ENCODE measurements at places on chromosomes 6 and 20. TPM values are rescaled to one million over a fixed set of nuclear protein-coding genes. Genes with fewer than 3 reads are reported as not detected.

DNA sequence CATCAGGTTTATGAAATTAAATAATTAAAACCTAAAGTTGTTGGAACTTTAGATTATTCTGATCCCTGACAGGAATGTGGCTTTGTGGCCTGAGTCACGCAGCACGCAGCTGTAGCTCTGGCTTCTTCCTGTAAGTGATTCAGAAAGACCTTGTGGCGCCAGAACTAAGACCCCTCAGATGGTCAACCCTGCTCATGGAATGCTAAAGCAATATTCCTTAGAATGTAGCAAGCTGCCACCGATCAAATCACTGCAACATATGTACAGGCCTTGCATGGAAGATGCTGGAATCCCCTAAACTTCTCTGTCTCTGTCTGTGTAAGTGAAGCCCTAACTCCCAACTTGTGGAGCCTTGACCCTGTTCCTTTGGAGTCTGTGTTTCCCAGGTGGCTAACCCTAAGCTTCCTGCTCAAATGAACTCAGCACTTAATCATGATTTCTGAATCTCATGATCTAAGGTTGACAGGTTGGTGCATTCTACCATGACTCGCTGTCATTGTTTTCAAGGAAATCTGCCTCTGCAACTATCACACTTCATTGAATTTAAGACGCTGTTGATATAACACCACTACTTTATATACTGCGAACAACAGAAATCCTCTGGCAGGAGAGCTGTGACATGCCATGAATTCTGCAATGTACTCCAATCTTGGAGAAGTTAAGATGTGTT is 111.2 kb upstream of the CST7 start:
- DNase-seq = no peak

- no peak for DNase-seq
Observed at GRCh38 chr6:147060636-147061035, 143.6 kb upstream of the STXBP5 start.

DNA sequence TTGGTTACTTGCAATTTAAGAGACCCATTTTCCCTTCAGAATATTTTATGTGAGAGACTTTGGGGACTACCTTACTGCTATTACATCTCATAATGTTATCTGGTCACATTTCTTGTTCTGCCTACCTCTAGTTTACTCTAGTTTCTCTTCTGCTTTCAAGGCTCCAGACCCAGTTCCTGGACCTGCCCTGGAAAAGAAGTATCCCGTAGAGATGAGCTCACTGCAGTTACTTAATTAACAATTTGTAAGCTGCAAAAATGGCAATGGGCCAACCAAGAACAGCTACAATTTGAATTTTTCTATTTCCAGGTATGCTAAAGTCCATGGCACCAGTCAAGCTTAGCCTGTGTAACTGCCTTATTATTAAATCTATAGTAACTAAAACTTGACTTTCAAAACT is 25.0 kb downstream of the TAB2 start:
- no peak for DNase-seq

DNA sequence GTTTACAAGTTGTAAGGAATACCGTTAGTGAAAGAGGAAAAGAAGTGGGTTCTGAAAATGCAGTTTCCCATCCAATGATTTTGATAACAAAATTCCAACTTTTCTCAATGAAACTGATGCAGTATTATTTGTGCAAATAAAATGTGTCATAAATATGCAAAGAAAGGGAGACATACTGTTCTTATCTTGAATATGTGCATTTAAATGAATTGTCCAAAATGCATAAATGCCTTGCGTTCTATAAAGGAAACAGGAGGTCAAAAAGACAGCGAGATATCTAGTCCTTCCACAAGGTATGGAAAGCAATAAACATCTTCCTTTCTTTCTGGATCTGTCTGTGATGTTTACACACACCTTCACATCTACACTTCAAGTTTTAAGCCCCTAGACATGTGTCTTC is 54.6 kb upstream of the ISM1 start:
- no peak for DNase-seq

DNA sequence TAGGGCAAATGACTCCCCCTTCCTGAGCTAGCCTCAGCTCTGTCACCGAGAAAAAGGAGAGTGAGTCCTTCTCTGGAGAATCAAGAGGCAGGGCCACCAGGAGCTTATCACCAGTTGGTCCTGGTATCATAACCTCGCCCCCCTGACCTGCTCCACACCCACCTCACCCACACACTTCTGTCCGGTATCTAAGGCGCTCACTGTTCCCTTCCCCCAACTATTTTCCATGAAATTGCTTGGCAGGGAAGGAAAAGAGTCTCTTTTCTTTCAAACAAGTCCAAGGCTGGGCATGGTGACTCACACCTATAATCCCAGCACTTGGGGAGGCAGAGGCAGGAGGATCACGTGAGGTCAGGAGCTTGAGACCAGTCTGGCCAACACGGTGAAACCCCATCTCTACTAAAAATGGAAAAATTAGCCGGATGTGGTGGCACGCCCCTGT is 77.6 kb downstream of the ZMYND8 start:
- no peak for DNase-seq

DNA sequence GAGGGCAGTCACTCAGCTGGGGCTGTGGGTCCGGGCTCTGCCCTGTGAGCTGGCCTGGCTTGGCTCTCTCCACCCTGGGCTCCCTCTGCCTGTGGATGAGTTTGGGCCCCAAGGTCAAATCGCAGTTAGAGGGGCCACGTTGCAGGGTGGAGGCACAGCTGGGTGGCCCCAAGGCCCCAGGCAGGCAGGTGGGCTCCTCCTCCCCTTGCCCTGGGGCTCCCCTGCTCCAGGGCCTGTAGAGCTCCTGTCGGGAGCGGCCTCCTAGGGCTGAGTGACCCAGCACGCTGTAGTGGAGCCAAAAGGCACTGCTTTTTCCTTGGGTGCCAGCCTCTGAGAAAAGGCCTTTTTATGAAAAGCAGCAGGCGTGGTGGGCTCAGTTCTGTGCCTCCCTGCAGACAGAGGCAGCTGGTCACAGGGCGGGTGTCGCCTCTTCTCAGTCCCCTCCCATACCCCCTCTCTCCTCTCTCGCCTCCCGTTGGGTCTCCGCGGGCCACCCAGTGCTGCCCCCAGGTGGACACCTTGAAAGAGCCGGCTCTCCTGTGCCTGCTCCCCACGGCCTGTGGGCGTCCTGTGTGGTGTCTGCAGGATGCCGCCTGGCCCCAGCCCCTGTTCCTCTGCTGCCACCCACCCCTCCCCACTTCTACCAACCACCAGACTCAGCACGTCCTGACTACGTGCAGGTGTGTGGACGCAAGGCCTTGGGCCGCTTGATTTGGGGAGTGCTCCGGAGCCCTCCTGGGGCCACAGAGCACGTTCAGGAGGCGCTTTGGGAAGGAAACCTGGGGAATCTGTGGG is 13.2 kb downstream of the SS18L1 start:
- DNase-seq = no peak

The HLA-G gene
- 6.8 TPM for polyA plus RNA-seq

The CALHM6 gene
- polyA plus RNA-seq = 3.6 TPM

The WFDC8 gene
- polyA plus RNA-seq = not detected

The WFDC5 gene
- not detected for polyA plus RNA-seq

Data from left renal cortex interstitium (tissue), 4 donors.